NCI-H1105 treated with DMSO at 0.1 percent for 48 hours (cell line): ENCODE measurements at places on chromosomes 12 and 14.

GRCh38 chr12:79424109-79424721 lies 266.5 kb downstream of the PAWR start:
- no peak for DNase-seq

- DNase-seq: no peak
Measured at GRCh38 chr12:102562836-102563425, 82.6 kb upstream of the IGF1 start.

DNA sequence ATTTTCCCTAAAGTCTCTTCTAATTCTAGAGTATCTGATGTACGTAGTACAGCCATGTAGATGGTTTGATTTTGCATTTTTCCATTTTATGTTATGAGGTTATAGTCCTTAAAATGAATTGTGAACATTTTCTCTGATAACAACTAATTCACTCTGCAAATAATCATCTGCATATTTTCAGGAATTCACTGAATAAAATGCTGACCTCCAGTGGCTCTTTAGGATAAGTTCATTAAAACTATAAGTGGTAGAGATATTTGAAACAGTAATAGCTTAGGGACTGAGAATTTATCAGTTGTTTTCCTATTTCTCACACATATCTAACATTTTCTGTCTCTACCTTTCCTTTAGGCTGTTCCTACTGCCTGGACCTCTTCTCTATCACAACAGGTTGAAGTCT lies 4.4 kb downstream of the MSRB3 start:
- DNase-seq: no peak

GRCh38 chr14:102633906-102634595 lies 41.6 kb downstream of the RCOR1 start:
- DNase-seq: no peak

- DNase-seq: no peak
Measured at GRCh38 chr12:118689793-118690192, 291.5 kb upstream of the SRRM4 start.

- no peak for DNase-seq
Measured at GRCh38 chr12:110023059-110023980, 24.1 kb downstream of the ANKRD13A start.

GRCh38 chr12:42758806-42759205 lies 169.3 kb upstream of the PRICKLE1 start:
- DNase-seq: no peak

- DNase-seq: peak; percentile 57
Measured at GRCh38 chr14:70254476-70254961, 65.8 kb upstream of the SLC8A3 start.

DNA sequence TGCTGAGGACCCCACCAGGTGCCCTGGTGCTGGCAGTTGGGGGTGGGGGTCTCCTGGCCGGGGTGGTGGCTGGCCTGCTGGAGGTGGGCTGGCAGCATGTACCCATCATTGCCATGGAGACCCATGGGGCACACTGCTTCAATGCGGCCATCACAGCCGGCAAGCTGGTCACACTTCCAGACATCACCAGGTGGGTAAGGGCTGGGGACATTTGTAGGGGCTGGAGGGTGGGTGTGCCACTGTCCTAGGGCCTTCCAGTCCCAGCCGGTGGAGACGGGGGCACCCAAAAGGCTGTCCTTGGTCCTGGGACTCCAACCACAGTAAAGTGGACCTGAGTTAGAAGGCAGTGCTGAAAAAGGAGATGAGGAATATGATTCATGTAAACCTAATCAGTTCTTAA lies 13.2 kb downstream of the SDSL start:
- no peak for DNase-seq

GRCh38 chr12:56749359-56749758 lies 2.8 kb downstream of the PRIM1 start:
- no peak for DNase-seq

- DNase-seq: no peak
Measured at GRCh38 chr14:49849213-49849847, 3.3 kb downstream of the NEMF start.

GRCh38 chr14:95507174-95507573 lies 9.3 kb downstream of the SYNE3 start:
- DNase-seq: no peak

DNA sequence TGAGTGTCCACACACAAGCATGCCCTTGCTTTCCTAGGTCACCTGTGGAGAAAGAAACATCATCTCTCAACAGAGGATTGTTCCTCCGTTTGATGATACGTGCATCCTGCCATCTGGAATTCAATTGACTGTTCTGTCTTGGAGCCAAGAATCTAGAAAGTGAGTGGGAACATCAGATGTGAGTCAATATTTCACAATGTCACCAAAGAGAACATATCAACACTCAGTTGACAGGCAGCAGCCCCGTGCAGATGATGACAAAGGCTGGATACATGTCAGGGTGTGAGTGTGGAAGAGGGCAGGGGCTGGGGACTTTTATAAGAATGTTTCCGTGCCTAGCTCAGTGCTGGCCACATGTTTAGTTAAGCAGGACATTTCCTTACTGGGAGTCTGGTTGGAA lies 76.1 kb downstream of the TBC1D30 start:
- DNase-seq: no peak

DNA sequence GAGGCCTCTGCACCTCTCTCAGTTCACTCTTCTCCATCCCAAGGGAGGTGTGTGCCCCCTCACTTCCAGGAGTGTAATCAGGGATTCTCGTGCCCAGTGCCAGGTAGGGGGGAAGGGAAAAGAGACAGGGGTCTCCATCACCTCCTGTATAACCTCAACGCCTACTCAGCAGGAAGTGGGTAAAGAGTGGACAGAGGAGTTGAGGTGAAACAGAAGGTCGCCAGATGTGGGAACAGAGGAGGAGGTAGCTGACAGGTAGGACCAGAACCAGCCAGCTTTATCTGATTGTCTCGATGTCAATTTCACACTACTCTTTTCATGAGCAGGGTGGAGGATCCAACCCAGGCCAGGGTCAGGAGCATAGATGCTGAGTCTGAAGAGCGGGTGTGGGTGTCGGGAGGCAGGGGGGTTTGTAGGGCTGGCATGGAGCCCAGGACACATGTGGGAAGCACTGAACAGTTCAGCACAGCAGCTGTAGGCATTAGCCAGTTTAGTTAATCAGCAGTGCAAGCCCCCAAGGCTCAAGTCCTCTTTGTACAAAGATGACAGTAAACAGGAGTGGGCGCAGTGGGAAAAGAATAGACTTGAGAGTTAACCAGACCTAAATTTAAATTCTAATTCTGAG lies 213.5 kb downstream of the PELI2 start:
- peak; percentile 60 for DNase-seq

DNA sequence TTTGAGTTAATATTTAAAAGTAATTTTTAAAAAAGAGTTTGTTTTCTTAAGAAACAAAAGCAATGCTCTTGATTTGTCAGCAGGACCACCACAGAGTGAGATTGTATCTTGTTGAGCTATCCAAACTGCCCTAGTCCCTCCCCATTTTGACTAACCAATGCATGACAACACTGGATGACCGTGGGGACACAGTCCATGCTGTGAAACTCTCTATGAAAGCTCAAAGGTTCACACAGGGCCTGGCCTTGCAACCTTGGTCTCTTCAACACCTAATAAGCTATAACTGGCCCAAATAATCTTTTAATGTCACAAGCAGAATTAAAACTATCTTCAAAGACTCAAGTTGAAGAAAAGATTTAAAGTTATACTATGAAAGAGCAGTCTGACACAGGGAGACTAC lies 13.5 kb downstream of the ETFRF1 start:
- no peak for DNase-seq
